ENCODE measurements at places on chromosomes 1 and 21.

GRCh38 chr1:225866981-225867380 is 15.2 kb downstream of the TMEM63A start:
- DNase-seq = peak; percentile 61

DNA sequence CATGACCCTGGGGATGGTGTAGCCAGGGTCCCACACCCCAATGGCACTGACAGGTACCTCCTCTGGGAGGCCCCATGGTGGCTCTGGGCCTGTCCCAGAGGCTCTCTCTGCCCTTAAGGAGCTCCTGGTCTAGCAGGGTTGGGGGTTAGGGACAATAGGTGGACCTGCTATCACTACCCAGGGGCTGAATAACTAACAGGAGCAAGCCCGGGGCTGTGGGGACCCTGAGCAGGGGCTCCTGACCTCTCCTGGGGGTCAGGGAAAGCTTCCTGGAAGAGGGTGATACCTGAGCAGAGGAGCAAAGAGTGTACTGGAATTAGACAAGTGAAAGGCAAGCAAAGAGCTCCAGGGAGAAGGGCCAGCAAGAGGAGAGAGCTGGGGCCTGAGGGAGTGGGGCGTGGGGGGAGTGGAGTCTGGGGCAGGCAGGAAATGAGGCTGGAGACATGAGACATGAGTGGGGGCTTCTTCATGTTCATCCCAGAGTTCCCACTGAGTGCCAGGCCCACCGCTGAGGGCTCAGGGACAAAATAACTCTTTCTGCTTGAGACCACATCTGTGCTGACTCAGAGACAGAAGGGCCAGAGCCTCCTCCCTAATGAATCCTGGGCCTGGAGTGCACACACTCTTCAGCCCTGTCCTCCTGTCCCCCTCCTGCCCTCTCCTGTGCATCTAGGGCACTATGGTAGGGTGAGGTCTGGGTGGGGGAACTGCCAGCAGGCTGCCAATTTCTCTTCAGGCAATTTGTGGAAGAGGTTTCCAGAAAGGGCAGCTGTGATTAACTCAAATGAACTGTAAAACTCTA is 517.6 kb downstream of the PTPRU start:
- DNase-seq = no peak

- DNase-seq = no peak
Measured at GRCh38 chr21:43909741-43910400, 44.8 kb downstream of the AGPAT3 start.

DNA sequence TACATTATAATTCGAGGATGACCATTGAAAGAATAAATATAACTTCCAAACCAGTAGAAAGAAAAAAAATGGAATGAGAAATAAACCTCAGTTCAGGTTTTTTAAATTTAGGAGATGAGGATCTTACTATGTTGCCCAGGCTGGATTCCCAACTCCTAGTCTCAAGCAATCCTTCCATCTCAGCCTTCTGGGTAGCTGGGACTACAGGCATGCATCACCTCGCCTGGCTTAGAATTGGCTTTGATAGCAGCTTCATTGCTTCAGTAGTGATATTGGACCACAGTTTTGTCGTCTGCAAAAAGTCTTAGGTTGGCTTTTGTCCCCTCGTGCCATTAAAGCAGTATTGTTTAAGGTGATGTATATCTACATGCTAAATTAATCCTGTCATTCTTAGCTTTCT is 2.9 kb downstream of the NASP start:
- no peak for DNase-seq

- DNase-seq = no peak
Measured at GRCh38 chr1:64983110-64983509, 16.8 kb upstream of the JAK1 start.

GRCh38 chr1:93771843-93772242 is 90.2 kb upstream of the BCAR3 start:
- DNase-seq = no peak

GRCh38 chr1:41361495-41362356 is 492 bp downstream of the FOXO6 start:
- DNase-seq = peak; percentile 66

DNA sequence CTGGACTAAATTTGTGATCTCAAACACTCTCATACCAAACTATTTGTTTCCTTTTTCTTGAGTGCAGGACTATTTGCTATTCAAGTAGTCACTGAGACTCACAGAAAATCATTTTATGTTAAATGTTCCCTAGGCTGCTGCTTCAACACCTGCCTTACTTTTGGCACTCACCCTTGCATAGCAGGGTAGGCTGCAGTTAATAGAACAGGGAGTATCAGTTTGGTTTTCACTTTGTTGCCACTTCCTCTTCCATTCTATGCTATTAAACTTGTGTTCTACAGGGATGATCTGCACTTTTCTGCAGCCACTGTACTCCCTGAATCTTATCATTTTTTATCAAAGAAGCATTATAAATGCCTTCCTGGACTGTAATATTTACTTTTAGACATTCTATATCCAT is 148.7 kb upstream of the PRMT6 start:
- DNase-seq = no peak

GRCh38 chr1:45543581-45544417 is 6.8 kb upstream of the AKR1A1 start:
- DNase-seq = peak; percentile 90

- peak; percentile 77 for DNase-seq
Measured at GRCh38 chr1:158283965-158284364, 5.8 kb upstream of the CD1C start.

- no peak for DNase-seq
Measured at GRCh38 chr1:19079541-19080472, 123.3 kb upstream of the IFFO2 start.

DNA sequence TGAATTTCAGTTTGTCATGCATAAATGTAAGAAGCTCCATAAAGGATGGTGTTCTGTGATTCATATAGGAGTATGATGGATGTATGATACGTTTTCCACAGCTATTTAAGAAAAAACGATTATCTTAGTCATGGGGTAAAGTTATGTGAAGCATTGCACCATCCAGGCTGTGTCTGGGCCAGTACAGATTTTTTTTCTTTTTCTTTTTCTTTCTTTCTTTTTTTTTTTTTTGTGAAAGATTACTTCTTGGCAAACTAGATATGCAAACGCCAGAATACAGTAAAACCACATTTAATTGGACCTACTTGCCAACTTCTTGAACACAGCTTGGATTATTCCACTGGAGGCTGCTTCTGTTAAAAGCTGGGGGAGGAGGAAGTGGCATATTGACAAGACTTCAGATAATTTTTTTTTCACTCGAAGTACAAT is 14.9 kb downstream of the ZBTB18 start:
- peak; percentile 41 for DNase-seq

GRCh38 chr1:34864759-34865158 is 5.2 kb upstream of the SMIM12 start:
- DNase-seq = peak; percentile 43

DNA sequence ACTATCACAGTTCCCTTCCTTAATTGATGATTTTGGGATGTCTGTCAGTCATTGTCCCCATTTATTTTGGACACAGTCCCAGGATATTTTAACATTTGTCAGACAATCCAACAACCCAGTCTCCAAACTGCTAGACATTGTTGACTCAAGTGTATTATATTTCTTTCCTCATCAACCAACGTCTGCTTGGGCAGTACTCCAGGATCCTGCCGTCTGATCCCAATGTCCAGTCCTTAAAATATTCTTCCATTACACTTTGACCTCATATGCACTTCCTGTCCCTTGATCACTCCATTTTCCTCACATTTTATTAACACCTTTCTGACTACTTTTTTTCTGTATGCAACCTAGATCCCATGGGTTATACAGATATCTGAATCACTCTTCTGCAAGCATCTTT is 39.8 kb upstream of the KIAA0040 start:
- no peak for DNase-seq

DNA sequence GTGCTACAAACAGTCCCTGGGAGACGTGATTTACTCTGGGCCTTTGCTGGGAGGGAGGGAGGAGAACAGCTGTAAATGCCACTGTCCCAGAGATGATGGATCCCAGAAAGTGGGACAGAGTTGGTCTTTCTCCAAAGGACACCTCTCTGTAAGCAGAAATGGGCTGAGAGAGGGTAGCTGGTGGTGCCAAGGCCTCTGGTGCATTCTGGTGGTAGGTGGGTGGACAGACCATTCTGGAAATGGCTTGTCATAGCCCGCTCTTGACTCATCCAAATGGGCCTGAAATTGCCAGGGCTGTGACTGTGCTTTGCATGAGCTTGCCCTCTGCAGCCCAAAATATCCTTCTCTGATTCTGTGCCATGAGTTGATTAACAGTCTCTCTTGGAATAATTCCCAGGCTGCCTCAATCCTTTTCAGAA is 36.1 kb downstream of the CCDC185 start:
- DNase-seq = no peak

DNA sequence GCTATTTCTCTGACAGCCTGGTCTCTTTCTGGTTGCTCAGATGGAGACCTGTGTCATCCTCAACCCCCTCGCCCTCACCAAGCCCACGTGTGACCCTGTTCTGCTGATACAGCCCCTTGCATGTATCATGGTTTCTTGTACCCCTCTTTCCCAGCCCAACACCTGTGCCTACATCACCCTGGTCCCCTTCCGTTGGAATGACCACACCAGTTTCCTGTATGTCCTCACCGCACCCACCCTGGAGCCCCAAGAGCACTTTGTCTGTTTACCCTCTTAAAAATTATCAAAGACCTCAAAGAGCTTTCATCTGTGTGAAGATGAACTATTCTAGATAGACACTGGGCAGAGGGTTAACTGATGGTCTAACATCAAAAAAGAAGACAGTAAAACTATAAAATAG is 179.5 kb downstream of the GALNT2 start:
- no peak for DNase-seq

DNA sequence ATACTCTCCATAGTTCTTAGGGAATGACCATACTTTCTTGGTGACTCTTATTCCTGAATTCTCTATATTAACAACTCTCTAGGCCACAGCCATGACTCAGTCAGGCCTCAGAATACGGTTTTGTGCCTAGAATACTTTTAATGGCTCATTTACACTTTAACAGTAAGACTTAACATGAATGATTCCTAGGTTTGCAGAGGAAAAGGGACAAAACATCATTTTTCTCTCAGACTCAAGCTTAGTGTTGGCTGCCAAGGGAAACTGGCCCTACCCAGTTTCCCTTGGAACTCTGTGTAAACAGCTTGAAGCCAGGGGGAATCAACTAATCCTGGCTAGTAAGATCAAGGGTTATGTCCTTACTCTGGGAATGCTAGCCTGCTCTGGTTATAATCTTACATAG is 164.9 kb upstream of the PKN2 start:
- DNase-seq = no peak

GRCh38 chr1:41021526-41022308 is at the start of gene SLFNL1:
Gene SLFNL1 (minus strand): TSS chr1:41021725. CDS start chr1:41020660, 1,065 bp downstream.
- peak; percentile 44 for DNase-seq

DNA sequence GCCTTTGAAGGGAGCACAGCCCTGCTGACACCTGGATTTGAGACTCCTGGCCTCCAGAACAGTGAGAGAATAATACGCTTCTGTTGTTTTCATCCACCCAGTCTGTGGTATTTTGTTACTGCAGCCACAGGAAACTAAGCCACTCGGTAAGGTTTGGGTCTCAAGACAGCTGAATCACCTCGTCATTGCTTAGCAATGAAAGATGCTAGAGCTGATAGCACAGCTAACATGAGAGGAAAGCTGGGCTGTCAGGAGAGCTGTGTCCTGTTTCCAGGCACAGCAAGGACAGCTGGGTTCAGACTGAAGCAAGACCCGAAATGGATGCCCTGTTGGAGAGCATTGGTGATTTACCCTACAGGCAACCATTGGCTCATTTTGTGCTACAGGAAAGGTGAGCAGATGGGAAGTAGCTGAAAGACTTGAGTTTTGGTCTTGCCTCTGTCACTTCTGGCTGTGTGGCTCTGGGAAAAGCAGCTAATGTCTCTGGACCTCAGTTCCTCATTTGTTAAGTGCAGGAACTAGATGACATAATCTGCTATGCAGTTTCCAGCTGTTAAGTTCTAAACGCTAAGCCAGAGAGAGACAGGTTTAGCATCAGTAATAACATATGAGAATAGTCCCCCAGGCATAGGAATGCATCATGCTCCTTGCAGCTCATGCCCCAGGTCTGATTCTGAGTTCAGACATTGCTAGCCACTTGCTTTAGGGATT is 58.0 kb downstream of the CLIC6 start:
- no peak for DNase-seq

GRCh38 chr1:37868466-37868865 is 9.1 kb upstream of the MTF1 start:
- DNase-seq = no peak

DNA sequence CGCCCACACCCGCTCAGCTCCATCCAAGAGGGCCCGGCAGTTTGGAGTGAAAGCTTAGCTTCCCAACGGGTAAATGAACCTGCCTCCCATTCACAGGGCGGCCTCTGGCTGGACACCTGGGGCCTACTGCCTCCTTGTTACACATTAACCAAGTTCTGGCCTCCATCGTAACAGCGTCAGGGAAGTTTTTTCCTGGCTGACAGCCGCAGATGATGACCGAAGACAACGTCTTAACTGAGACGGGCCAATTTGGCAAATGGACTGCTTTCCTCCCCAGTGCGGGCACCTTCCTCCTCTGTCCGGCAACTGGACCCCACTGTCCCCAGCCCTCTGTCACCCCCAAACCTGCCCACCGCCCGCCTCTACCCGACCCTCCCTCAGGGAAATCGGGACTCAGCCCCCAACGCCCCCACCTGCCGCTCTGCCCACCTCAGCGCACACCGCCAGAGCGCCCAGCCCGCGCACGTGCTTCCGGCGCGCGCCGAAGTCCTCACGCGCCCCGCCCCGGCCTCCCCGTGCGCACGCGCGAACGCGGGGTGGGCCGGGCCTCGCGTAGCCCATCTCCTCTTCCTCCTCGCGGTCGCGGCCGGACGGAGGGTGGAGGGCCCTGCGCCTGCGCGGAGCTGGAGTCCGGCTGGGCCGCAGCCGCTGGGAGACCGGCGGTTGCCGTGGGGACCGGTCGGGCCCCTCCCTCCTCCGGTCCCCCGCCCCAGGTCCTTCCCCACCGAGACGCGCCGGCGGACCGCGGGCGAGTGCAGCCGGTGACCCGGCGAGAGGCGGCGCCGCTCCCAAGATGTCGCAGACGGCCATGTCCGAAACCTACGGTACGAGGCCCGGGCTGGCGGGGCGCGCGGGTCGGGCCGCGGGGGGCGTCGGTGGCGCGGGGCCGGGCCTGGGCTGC is at the start of gene RAB4A:
Gene RAB4A (plus strand): TSS at position 565 of the 901 bp plus-strand sequence. CDS start 229 bp downstream, at position 794.
- DNase-seq = peak; percentile 89

DNA sequence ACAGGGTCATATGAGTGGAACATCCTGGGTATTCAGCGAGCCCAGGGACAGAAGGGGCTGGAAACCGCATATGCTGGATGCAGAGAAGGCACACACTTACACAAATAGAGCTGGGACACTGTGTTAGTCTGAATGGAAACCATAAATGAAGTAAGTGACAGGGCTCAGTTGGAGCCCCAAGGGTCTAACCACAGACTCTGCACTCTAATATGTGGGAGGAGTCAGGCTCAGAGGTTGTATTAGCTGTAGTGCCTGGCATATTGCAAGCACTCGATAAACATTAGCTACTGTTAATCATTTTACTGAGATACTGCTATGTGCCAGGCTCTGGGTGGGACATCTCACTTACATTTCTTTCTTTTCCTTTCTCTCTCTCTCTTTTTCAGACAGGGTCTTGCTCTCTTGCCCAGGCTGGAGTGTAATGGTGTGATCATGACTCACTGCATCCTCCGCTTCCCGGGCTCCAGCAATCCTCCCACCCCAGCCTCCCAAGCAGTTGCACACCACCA is 6.5 kb upstream of the OLIG1 start:
- peak; percentile 77 for DNase-seq

GRCh38 chr1:53837646-53837923 is 511 bp downstream of the NDC1 start:
- peak; percentile 28 for DNase-seq

- no peak for DNase-seq
Measured at GRCh38 chr1:96833376-96833775, 111.8 kb downstream of the PTBP2 start.

Measured in NB4 (cell line).